ENCODE measurements at places on chromosomes 2 and 18.

DNA sequence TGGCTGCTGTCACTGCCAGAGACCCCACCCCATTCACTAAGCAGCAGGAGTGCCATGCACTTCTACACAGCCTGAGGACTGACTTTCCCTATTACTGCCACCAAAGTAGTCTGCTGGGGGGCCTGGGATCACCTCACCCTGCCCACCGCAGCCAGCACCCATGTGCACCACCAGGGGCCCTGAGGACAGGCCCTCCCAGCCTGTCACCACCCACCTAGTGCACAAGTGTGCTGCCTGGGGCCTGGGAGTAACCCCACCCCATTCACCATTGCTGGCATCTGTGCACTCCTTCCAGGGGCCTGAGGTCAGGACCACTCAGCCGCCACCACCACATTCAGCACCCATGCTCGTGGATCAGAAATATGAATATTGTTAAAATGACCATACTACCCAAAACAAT, 247.8 kb upstream of the NCKAP5 start:
- DNase-seq = no peak

- no peak for DNase-seq
Measured at GRCh38 chr2:196961889-196962288, 35.4 kb upstream of the PGAP1 start.

DNA sequence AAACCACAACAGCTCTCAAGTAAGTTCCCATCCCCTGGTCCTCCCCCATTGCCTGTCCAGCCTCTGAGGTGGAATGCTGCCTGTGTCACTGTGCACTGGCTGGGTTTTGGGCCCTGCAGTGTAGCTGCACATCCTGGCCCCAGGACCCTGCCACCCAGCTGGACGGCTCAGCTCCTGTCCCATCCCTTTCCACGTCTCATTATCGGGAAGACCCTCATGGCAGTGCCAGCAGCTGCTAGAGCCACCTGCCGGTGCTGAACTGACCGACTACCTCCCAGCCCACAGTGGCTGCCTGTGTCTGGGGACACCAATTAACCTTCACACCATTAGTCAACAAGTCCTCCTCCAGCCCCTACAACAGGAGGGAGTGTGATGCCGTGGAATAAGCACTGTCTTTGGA, 31.9 kb downstream of the ADCY3 start:
- no peak for DNase-seq

DNA sequence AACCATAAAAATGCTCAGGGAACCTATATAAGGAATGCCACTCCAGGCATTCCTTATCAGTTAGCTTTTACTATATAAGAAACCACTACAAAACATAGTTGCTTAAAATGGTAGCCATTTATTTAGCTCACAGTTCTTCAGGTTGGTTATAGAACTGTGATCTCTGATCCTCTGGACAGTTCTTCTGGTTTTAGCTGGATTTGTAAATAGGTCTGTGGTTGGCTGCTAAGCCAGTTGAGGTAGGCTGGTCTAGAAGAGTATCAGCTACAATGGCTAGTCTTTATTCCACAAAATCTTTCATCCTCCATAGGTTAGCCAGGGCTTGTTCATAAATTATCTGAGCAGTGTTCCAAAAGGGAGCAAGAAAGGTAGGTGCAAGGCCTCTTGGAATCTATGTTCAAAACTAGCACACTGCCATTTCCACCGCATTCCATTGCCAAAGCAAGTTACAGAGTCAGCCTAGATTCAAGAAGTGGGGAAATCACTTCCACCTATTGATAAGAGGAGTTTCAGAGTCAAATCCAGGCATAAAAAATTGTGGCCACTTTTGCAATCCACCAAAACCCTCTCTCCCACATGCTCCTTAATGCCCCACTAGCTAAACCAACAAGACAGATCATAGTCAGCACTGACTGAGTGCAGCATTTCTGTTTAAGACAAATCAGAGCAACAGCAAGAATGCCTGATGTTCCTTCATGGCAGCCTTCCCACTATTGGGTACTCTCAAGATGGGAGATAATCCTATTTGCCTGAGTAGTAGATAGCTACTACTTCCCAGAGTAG, 146.4 kb downstream of the IRS1 start:
- DNase-seq = no peak

GRCh38 chr18:40415176-40415791, 1539.8 kb upstream of the PIK3C3 start:
- DNase-seq = no peak

DNA sequence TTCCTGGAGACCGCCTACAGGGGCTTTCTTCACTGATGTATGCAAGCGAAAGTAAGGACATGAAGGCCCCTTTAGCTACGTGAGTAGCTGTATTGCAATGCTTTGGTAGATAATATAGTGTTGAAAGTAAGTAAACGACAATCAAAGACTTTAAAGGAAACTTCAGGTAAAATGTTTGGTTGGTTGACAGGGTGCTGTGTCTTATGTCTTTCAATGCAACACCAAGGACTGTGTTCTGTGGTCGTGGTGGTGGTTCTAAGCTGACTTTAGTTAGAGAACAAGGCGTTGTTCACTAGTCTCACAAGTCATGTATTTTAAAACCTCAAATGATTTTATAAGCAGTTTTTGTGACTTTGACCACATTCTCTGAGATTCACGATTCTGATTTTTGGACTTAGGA, 58.0 kb upstream of the CABYR start:
- DNase-seq = no peak

GRCh38 chr2:231185050-231185725, 13.2 kb upstream of the ARMC9 start:
- DNase-seq = no peak

- DNase-seq = no peak
Measured at GRCh38 chr2:185979546-185980071, 241.0 kb downstream of the FSIP2 start.
